ENCODE measurements at places on chromosomes 7 and 10.

- DNase-seq: no peak
These were observed 41.7 kb downstream of the DENND11 start for GRCh38 chr7:141660259-141660658.

DNA sequence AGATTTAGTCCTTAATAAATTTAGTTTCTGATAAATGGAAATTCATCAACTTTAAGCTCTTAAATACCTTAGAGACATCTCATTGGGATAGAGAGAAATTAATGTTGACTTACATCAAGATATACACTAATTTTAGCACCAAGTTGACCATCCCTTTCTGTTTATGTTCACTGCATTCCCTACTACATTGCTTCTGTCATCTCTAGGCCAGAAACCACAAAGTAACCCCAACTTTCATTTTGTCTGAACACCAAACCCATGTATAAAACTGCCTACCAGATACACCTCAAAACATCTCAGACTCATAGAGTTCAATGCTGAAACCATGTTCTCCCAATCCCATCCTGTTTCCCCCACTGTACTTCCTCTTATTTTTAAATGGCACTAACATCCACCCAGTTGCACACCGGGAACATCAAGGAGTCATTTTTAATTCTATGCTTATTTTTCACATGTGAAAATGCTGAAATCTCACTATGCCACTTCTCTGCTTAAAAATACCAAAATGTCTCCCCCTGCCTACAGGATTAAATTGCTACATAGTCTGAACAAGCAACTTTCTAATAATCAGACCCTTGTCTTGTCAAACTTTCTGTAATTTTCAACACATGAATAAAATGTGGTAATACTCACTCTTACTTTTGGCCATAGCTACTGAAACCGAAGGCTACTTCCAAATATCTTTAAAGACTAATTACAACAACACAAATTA, 201.6 kb downstream of the SEMA3D start:
- no peak for DNase-seq

DNA sequence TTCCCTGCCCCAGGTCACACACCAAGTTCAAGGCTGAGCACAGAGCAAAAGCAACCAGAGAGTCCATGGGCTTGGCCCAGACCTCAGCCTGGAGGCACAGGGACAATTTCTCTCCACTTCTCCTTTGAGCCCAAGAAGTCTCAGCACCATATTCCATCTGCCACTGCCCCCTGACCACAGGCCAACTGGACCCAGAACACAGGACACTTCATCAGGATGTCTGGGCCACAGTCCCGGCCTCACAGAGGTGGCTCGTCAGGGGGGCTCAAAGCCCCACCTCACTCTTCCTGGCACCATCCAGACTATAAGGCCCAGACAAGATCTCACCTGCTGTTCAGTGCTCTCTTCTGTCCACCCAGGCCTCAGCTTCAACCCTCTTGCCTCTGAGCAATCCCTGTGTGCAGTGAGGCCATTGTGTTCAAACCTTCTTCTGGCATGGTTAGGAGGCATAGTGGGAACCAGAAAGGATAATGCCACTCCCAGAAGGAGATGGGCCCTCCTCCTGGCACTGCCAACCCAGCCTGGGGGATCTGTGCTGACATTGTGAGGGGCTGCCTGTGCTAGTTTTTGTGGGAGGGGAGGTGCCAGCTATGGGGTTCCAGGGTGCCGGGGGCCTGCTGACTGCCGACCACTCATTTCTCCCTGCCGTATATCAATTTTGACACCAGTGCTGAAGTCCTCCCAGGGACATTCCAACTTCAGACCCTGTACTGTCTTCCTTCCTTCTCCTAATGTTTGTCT, 49.7 kb upstream of the ANTXRL start:
- DNase-seq: no peak

GRCh38 chr7:100465702-100466311, 1.7 kb upstream of the SPACDR start:
- DNase-seq: peak; percentile 76

DNA sequence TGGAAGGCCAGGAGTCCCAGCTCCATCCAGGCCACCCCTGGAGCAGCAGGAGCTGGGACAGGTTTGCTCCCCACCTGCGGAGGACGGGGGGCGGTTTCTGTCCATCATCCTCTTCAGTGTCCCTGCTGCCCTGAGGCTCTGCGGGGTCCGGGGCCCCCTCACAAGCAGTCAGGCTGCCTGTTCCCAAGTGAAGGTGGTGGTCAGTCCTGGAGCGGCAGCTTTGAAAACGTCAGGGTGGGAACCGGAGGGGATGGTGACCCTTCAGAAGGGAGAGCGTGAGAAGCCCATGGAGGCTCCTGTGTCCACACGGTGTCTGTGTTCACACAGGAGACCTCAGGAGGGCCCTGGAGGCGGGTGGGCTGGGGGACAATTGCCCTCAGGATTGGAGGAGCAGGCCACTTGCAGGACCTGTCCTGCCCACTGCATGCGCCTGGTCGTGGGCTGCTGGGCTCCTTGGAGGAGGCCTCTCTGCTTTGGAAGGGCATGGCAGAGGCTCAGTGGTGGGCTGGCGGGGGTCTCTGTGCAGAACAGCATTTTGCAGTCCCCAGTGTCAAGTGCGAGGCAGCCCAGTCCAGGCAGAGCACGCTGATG, 49.3 kb upstream of the INPP5A start:
- no peak for DNase-seq

DNA sequence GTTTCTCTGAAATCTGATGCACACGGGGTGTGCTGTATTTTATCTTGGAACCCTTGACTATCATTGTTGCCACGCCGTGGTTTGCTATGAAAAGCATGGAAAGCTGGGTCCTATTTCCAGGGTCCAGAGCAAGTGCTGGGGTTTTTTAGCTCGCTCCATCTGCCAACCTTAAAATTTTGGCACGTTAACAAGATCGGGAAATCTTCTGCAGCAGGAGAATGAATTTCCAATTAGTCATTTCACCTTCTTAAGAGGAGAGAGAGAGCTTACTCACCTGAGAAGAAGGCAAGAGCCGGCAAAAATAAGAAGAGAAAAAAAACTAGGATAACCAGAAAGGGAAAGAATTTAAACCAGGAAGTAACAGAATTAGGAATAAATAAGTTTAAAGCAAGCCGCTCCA, 223.6 kb upstream of the CELF2 start:
- peak; percentile 10 for DNase-seq

- DNase-seq: no peak
These were observed 126.1 kb upstream of the FRMD4A start for GRCh38 chr10:14456870-14457266.

- DNase-seq: no peak
These were observed 38.5 kb upstream of the WAC start for GRCh38 chr10:28494420-28494819.

- DNase-seq: peak; percentile 39
These were observed 1.4 kb downstream of the MXI1 start for GRCh38 chr10:110208614-110209453.

- DNase-seq: no peak
These were observed 1.6 kb upstream of the MARVELD1 start for GRCh38 chr10:97711640-97712572.

- DNase-seq: no peak
These were observed 2.4 kb upstream of the ADARB2 start for GRCh38 chr10:1739751-1740150.

GRCh38 chr7:105741982-105742381, 134.4 kb downstream of the ATXN7L1 start:
- no peak for DNase-seq

- DNase-seq: no peak
These were observed 349.8 kb downstream of the ARL4A start for GRCh38 chr7:13037216-13037615.

- DNase-seq: no peak
These were observed 23.1 kb downstream of the RET start for GRCh38 chr10:43099928-43100327.

DNA sequence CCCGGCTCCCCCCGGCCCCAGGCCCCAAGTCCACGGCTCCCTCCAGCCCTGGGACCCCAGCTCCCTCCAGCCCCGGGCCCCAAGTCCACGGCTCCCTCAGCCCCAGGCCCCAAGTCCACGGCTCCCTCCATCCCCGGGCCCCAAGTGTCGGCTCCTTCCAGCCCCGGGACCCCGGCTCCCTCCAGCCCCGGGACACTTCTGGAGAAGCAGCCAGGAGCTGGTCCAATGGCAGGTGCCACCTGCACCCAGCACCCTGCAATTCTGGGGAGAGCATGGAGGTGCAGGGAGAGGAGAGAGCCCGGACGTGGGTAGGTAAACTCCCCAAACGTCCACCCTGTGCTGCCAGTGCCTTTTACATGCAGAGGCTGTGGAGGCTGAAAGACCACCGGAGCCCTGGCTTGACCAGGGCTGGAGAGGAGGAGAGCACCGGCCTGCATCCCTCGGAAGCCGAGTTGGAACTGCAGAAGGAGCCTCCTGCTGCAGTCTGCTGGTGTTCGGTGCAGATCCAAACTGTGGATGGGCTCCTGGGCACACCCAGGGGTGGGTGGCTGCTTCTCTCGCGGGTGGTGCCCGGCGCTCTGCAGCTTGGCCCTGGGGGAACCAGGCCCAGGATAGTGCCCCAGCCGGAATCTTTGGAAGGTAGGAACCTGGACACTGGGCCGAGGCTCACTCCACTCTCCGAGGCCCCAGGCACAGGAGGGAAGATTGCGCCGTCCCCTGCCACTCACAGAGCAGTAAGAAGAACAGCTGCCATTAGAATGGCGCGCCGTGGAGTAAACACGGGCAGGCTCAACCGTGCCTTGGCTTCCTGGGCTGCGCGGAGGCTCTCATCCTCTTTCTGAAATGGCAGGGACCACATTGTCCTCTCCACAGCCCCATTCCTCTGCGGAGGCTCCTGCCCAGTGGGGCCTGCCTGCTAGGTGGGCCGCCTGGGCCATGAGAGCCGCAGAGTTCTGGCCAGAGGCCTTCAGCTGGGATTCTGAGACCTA, 14.7 kb downstream of the SHH start:
- no peak for DNase-seq

DNA sequence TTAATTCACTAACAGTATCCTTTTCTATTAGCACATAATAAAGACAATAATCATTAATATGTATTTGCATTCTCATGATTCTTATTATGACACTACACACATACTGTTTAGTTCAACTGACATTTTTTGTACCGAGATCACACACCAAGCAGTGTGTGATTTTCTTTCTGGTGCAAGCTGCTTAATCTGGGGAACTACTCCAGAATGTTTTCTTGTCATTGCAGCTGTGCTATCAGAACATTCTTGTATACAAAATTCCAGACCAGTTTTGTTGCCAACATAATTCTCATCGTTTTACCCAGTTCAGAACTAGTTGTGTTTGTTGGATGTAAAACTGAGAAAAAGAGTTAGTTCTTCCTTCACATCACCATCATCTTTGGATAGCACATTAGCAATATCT, 37.4 kb downstream of the VKORC1L1 start:
- DNase-seq: no peak

- peak; percentile 45 for DNase-seq
These were observed at the start of gene NIPSNAP2 for GRCh38 chr7:55964261-55965099. Gene NIPSNAP2, plus strand, starts transcription at chr7:55964585. Its CDS starts 25 bp downstream, at chr7:55964610.

GRCh38 chr10:71634531-71635164, 84.9 kb downstream of the C10orf105 start:
- DNase-seq: no peak

DNA sequence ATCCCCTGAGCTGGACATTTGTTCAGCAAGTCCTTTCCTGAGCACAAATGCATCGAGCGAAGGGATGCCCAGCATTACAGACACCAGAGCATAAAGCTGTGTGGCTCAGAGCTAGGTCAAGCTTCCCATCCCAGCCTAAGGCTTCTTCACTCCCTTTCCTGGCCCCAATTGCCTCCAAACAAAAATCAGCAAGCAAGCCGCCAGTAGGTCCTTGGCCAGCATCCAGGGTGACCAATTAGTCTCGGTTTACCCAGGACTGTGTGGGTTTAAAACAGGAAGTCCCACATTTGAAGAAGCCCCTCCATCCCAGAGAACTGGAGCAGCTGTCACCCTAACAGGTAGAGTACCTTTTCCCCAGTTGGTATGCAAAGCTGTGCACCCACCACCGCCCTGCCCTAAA, 51.2 kb downstream of the PRKAG2 start:
- no peak for DNase-seq

DNA sequence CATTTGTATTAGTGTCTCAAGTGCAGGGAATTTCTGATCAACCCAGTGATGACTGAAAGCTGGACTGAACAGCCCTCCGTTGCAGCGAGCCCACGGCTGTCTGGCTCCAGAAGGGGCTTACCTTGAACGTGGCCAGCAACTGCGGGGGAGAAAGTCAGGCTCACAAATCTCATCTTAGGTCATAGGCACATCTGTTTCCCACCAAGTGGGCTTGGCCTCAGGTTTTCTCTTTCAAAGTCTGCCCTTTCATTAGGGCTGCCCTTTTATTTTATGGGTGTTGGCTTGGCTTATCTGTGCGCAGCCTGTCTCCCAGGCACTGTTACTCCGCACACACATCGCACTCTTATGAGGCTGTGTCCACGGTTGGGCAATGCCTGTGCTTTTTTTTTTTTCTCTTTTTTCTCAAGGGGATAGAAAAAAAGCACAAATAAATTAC, 178.0 kb downstream of the JCAD start:
- DNase-seq: no peak

DNA sequence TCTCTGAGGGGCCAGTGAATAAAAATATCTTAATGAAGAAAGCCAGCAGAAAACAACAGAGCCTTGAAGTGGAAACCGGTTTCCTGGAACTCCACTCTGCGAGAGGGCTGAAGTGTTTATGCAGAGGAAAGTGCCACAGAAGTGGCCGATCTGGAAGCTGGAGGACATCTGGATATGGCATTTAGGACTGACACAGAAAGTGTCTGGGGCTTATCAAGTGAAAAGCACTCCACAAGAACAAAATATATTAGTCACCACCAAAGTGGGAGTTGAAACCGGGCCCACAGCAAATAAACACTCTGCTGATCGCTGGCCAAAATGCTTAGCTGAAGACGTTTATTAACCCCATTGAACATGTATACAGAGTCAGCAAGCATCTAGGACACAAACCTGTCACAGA, 7.8 kb downstream of the NOD1 start:
- DNase-seq: peak; percentile 79

DNA sequence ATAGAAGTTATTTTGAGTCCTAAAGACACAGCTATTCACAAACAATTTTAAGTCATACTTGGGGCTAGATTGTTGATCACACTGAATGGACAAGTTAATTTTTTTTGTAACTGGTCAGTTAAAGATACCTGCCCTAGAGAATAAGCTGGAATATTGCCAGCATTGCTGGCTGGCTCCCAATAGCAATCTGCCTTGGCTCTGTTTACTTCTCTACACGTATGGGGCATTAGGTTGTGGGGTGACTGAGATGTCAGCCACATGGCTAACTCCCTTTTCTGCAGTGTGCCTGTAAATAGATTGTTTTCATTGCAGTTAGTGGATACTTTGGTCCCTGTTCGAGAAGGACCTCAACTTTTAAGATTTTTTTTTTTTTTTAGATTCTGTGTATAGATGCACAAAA, 128.2 kb downstream of the SEMA3E start:
- no peak for DNase-seq

GRCh38 chr10:44908066-44908749, 2.9 kb upstream of the TMEM72 start:
- peak; percentile 44 for DNase-seq

DNA sequence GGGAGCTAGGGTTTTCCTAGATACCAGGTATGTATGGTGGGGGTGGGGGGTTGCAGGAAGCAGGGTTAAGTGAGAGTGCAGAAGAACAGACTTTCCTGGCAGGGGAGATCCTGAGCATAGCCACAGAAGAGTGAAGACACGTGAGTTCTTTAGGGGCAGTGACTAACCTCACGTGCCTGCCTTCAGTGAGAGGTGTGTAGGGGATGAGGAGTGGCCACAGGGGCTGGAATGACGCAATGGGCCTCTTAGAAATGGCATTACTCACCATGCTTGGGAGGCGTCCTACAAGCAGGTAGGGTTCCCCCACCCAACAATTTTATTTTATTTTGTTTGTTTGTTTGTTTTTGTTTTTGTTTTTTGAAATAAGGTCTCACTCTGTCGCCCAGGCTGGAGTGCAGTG, 698.6 kb upstream of the NRP1 start:
- DNase-seq: no peak

GRCh38 chr7:3162289-3162688, 118.6 kb upstream of the CARD11 start:
- peak; percentile 29 for DNase-seq
